ENCODE measurements at places on chromosomes 2 and 18.

DNA sequence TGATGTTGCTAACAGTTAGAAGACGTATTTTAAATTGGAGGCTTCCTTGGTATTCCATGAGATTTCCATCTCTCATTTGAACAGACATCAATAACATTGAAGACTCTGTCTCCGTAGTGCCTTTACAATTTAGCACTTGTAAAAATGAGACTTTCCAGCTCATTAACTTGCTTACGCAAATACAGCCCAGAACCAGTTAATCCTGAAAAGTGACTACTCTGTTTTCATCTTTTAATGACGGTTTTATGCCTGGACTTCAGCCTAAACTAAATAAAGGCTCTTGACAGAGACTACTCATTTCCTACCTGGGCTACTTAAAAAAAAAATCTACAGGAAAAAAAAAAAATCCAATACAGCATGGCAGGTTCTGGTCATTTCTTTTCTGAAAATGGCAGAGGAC, 148.6 kb downstream of the LRATD1 start:
- no peak for DNase-seq

- DNase-seq: no peak
Measured at GRCh38 chr2:138893746-138894145, 113.6 kb upstream of the NXPH2 start.

DNA sequence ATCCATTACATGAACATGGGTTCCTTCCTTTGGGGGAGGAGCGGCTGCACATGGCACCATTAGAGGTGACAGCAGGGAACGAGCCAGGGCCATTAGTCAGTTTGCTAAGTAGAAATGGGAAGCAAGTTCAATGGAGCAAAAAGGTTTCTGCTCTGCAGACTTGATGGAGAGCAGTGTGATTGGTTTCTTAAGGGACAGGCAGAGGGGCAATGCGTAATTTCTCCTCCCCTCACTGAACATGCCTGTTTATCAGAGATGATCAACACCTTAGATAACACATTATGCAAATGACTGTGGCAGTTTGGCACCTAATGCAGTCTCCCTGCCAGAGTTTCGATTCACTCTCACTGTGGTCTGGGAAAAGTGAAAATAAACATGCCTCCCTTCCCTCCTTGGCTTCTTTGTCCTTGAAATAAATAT, 414.5 kb downstream of the STK39 start:
- no peak for DNase-seq

DNA sequence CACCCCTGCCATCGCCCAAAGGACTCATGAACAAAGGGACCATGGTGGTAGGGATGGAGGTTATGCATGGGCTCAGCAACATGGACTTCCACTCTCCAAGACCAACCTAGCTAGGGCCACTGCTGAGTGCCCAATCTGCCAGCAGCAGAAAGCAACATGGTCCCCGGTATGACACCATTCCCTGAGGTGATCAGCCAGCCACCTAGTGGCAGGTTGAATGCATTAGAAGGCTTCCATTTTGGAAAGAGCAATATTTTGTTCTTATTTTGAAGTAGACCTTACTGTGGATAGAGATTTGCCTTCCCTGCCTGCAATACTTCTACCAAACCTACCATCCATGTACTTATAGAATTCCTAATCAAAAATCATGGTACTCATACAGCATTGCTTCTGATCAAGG, 99.8 kb downstream of the METTL4 start:
- no peak for DNase-seq

- peak; percentile 57 for DNase-seq
Measured at GRCh38 chr18:49055754-49056172, 105.0 kb upstream of the SMAD7 start.

DNA sequence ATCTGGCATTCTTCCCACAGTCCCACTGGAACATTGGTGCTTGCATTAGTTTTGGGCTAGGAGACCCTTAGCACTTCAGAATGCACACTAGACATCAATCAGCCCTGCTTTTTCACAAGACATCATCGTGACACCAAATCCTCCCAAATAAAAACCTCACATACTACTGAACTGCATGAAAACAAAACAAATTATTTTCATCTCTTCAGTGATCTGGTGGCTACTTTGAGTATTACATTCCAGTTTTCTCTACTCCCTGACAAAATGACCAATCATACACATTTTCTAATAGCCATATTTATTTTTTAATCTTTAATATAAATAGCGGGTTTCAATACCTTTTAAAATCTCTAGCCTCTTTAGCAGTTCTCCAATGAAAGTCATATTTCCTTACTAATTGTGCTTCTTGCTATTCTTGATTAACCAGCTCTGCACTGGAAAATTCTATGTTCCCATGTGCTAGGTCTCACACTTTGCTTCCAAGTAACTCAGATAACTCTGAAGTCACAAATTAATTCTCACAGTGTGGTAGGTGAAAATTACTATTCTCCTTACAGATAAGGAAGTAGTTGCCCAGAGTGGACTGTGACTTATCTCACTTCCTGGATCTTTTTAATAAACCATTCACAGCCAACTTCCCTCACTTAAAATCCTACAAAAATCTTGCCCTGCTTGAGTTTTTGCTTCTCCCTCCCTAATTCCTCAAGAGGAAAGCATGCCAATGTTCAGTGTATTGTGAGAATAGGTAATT, 82.5 kb upstream of the EPB41L3 start:
- no peak for DNase-seq

DNA sequence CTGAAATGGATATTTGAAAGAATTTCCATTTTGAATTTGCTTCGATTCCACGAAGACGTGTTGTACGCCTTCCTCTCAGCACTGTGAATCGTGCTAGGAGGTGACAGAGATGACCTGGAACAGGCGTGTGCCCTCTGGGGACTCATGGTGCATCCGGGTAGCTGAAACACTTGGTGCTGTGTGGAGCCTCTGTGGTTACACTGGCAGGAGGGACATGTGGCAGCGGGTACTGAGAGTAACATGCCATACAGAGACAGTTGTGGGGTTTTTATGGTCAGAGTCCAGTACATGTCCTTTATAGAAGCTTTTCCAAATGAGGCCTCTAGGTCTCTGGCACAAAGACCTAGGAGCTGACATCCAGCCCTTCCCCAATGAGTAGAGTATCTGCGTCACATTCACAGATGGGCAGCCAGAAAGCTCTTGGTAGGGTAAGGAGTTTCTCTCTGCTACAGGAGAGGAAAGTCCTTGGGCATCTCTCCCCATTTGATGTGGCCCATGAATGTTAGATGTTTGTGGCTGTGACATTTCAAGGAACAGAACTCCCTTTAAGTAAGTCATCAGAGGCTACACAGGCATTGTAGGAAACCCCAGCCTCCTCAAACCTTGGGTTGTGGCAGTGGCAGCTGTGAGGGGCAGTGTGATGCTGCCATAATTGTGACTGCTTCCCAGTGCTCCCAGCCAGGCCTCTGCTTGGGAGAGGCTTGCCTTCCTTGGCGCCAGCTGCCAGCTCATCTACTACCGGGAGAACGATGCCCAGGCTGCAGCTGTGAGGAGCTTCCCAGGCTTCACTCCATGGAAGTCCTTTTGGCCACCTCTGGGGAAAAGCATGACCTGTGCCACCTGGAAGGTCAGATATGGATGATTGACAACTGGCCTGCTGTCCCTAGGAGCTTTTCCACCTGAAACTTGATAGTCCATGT, 80.6 kb downstream of the ACOXL start:
- no peak for DNase-seq

DNA sequence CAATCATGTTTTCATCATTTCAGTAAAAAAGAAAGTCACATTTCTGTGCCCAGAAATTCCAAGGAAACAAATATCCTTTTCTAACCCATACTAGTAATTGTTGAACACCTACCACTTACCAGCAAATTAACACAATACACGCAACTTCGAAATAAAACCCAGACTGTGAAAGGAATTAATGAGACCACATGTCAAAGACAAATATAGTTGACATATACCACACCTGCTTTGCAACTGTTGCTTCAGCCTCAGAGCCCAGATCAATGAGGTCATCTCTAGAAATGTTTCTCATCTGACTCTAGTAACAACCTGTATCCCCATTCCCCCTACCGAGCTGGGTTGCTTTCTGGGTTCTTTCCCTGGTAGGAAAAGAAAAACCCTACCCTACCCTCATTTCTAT, 52.6 kb downstream of the TRIP12 start:
- DNase-seq: no peak

Data from activated naive CD8-positive, alpha-beta T cell treated with anti-CD3 and anti-CD28 coated beads, Interleukin-2, amount 50 U/mL, for 24 hours (primary cell).